CD4-positive, alpha-beta T cell treated with Interleukin-17A for 1 hour (primary cell): ENCODE measurements at places on chromosomes 16 and 17.
A peak's percentile ranks its signal among the peaks of the same experiment; 100 is the strongest.

- no peak for DNase-seq
Measured at GRCh38 chr16:67241008-67241900, 6.0 kb downstream of the FHOD1 start.

- DNase-seq = no peak
Measured at GRCh38 chr16:21685034-21685455, 21.3 kb downstream of the OTOA start.

DNA sequence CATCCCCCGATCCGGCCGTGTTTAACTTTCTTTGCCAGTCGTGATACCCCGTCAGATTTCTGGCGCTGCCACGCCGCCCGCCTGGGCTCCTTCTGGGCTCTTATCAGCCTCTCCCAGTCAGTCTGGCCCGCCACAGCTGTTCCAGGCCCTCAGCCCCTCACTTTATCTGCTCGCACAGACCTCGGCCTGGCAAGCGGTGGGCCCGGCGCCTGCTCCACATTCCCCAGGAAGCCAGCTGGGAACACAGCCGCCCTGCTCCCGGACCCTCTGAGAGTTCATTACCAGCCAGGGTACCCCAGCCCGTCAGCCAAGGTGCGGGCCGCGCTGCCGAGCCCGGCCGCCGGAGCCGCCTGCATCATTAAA is 157.5 kb downstream of the ZNF423 start:
- DNase-seq = no peak

GRCh38 chr17:64661726-64661975 is 456 bp downstream of the SMURF2 start:
- DNase-seq = no peak

DNA sequence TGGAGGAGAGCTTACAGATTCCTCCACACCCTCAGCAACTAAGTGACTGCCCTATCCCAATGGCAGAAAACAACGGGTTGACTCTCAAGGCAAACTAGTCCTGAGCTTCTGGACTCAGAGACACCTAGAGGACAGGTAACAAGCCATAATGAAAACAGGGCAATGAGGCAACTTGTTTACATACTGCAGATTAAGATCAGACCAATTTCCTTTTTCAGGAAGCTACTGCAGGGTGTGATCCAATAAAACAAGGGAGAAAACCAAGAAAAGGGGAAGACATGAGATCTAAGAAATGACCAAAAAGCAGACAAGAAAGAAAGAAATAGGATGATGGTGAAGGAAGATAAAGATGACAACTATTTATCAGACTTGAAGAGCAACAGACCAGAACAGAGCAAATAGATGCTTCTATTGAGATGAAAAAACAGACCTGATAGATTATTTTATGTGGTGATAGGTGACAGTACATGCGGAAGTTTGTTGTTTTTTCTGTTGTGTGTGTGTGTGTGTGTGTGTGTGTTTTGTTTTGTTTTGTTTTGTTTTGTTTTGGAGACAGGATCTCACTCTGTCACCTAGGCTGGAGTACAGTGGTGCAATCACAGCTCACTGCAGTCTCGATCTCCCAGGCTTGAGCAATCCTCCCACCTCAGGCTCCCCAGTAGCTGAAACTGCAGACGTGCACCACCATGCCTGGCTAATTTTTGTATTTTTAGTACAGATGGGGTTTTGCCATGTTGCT is 120.7 kb downstream of the GAS7 start:
- peak; percentile 26 for DNase-seq

- DNase-seq = no peak
Measured at GRCh38 chr16:49688036-49688697, 167.7 kb downstream of the ZNF423 start.

DNA sequence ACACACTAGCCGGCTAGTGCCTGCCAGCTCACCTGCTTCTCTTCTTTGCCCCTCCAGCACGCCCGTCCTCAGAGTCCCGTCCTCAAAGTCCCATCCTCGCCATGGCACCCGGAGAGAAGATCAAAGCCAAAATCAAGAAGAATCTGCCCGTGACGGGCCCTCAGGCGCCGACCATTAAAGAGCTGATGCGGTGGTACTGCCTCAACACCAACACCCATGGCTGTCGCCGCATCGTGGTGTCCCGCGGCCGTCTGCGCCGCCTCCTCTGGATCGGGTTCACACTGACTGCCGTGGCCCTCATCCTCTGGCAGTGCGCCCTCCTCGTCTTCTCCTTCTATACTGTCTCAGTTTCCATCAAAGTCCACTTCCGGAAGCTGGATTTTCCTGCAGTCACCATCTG is 3.6 kb downstream of the SCNN1G start:
- DNase-seq = no peak

DNA sequence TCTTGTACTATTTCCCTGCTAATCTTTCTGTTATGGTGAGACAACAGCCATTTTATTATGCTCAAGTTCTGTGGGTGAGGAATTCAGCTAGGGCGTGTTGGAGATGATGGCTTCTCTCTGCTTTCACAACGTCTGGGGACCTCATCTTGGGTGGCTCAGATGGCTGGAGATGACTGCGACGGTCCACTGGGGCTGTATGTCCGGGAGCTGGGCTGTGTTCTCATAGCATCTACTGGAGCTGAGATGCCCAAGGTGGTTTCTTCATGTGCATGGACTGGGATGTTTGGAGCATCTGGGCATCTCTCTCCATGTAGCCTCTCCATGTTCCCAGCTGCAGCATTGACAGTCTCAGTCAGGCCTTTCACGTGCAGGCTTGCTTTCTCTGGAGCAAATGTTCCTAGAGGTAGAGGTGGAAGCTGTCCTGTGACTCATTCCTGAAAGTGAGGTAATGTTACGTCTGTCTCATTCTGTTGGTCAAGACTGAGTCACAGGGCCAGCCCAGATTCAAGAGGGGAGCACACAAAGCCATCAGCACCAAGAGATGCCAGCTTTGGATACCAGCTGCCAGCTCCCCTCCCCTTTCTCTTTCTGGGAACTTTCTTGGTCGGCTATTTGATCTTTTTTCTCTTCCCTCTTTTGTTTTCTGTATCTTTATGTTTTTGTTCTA is 96.2 kb downstream of the RAP1GAP2 start:
- no peak for DNase-seq

DNA sequence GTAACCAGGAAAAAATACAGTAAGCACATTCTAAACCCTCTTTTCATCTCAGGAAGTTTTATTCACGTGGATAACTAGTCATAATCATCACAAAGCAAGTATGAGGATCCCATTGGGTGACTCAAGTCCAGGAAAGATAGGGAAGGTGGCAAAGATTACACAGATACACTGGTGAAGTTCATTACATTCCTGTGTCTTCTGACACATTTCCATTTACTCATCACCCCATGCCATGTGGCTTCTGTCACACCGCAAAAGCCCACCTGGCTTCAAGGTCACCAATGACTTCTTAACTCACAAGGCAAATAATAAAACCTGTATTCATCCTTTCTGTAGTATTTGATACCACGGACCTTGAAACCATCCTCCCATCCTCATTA is 17.0 kb downstream of the HS3ST3A1 start:
- DNase-seq = no peak

GRCh38 chr17:53061446-53061845 is 761.3 kb upstream of the KIF2B start:
- no peak for DNase-seq

DNA sequence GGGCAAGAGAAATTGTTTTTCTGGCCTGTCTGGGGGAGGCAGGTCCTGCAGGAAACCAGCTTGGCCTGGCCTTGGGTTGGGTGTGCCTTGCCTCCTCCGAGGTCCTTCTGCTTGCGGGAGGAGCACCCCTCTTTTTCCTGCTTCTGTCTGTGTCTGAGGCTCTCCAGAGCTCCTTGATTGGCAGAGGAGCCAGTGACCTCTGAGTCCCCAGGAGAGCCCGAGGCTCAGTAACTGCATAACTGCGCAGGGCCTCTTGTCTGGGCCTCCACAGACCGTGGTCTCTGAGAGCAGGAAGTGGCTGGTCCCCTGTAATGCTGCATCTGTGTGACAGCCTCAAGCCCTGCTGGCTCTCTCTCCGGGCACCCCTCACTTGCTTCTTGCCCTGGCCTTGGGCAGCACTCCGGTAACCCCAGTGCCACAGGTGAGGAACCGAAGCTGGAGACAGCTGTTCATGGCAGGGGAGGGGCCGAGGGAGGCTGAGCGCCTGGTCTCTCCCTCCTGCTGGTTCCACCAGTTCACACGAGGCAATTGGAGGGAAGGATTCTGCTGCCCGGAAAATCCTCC is 1.6 kb downstream of the CAPN15 start:
- peak; percentile 40 for DNase-seq

GRCh38 chr17:72901083-72901482 is 191.4 kb downstream of the SLC39A11 start:
- DNase-seq = no peak

- no peak for DNase-seq
Measured at GRCh38 chr17:48231995-48232959, 124.7 kb downstream of the SNX11 start.

DNA sequence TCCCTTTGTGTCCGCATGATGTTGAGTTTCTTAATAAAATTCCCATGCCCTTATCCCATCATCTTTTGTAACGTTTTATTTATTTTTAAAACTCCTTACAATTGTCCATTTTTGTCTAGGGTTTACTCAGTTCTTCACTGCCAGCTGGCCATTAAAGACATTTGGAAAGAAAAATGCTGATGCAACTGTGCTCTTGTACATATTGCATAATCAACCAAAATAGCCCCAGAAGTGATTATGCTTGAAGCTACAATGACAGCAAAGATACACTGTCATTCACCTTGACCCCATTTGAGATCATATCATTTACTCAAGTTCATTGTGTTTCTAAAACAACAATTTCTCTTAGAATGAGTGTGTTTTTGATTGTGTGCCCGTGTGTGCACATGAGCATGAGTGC is 1074.6 kb upstream of the RBFOX1 start:
- DNase-seq = no peak

- DNase-seq = no peak
Measured at GRCh38 chr17:12789075-12789480, 220 bp upstream of the ARHGAP44 start.

- no peak for DNase-seq
Measured at GRCh38 chr16:82845116-82845515, 218.3 kb downstream of the CDH13 start.

DNA sequence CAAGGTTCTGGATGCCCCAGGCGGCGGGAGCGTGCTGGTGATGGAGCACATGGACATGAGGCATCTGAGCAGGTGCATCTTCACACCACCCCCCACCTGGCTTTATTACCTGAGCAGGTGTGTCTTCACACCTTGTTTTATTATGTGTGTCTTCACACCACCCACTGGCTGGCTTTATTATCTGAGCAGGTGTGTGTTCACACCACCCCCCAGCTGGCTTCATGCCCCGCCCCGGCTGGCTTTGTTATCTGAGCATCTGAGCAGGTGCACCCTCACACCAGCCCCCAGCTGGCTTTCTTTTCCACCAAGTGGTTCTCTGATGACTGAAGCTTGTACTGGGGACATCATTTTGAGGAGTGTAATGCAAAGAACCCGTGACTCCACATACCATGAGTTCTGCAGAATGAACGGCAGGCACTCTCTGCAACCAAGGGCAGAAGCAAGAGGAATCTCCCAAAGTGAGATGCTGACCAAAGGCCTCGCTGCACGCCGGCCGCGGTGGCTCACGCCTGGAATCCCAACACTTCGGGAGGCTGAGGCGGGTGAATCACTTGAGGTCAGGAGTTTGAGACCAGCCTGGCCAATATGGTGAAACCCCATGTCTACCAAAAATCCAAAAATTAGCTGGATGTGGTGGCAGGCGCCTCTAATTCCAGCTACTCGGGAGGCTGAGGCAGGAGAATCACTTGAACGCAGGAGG is 2.6 kb downstream of the FN3KRP start:
- DNase-seq = no peak

DNA sequence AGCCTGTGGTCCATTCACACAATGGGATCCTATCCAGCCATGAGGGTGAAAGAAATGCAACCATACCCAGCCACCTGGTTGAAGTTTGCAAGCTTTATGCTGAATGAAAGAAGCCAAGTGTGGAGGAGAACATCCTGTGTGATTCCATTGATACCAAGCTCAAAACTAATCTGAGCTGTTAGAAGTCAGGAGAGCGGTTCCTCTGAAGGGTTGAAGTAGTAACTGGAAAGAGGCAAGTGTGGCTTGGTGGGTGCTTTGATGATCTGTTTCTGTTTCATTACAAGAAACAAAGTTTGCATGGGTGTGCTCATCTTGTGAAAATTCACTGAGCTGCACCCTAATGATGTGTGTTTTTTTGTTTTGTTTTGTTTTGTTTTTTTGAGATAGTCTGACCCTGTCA is 99.4 kb downstream of the SALL1 start:
- DNase-seq = no peak

DNA sequence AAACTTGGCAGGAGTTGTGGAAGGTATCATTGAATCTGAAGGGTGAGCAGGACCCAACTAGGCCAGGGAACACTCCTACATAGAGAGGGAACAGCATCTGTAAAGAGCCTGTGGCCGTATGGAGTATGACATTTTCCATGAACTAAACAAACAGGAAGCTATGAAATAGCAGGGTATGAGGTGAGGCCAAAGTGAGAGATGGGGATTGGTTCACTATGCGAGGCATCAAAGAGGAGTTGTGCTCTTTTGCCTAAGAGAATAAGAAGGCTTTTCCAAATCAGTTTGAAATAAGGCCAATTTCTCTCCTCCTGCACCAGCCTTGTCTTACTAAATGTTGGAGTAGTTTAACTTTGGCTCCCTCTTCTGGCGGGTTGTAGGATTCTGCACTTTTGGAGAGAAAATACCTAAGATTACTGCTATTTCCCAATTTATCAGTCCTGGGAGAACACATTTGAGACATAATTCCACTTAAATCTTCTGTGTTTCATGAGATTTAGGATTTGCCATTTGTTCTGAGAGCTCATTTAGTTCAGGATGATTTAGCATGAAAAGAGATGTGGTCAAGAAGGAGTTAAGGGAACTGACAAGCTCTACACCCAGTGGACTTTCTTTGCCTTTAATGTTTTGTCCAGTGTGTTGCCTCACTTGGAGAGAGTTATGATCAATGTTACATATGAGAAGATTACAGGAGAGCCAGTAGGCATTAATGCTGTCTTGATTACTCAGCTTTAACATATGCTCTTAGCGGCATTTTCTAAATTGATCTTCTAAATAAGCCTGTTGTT is 55.4 kb downstream of the TNRC6C start:
- DNase-seq = peak; percentile 76

GRCh38 chr16:49952386-49952785 is 72.6 kb upstream of the CNEP1R1 start:
- DNase-seq = no peak

- DNase-seq = no peak
Measured at GRCh38 chr17:72921347-72922054, 171.0 kb downstream of the SLC39A11 start.

GRCh38 chr17:64736804-64737492 is 74.8 kb upstream of the SMURF2 start:
- peak; percentile 70 for DNase-seq

- DNase-seq = no peak
Measured at GRCh38 chr16:12215277-12216105, 239.0 kb downstream of the SNX29 start.

DNA sequence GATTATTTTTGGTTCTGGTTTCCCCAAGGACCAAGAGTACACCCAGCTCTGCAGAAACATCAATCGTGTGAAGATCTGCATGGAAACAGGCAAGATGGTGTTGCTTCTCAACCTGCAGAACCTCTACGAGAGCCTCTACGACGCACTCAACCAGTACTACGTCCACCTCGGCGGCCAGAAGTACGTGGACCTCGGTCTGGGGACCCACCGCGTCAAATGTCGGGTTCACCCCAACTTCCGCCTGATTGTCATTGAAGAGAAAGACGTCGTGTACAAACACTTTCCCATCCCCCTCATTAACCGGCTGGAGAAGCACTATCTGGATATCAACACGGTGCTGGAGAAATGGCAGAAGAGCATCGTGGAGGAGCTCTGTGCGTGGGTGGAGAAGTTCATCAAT is 67.4 kb upstream of the ENDOV start:
- no peak for DNase-seq
